RWPE2 (cell line): ENCODE measurements at places on chromosomes 5 and 9.

GRCh38 chr9:136650648-136651047 is 12.1 kb upstream of the EGFL7 start:
- no peak for DNase-seq

DNA sequence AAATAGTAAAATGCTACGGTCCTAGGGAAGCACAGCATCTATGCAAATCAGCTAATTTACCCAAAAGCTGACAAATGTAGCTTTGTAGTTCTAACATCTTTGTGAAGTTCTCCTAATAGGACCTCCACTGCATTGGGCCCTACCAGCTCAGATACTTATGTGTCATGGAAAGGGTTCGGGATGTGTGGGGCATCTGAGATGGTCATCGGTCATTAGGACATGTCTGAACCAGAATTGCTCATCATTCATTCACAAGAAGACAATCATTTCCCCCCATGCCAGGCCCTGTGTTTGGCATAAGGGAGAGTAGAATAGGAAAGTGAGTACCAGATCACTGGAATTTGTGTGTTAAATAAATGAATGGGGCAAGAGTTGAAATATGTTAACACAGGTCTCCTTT is 35.7 kb downstream of the PWWP2A start:
- DNase-seq, result no peak

- no peak for DNase-seq
Observed at GRCh38 chr5:138873466-138874221, 1.5 kb downstream of the LRRTM2 start.

- no peak for DNase-seq
Observed at GRCh38 chr9:126838895-126839294, 21.5 kb upstream of the ZBTB34 start.

- no peak for DNase-seq
Observed at GRCh38 chr9:76629205-76629990, 134.8 kb upstream of the PCA3 start.

DNA sequence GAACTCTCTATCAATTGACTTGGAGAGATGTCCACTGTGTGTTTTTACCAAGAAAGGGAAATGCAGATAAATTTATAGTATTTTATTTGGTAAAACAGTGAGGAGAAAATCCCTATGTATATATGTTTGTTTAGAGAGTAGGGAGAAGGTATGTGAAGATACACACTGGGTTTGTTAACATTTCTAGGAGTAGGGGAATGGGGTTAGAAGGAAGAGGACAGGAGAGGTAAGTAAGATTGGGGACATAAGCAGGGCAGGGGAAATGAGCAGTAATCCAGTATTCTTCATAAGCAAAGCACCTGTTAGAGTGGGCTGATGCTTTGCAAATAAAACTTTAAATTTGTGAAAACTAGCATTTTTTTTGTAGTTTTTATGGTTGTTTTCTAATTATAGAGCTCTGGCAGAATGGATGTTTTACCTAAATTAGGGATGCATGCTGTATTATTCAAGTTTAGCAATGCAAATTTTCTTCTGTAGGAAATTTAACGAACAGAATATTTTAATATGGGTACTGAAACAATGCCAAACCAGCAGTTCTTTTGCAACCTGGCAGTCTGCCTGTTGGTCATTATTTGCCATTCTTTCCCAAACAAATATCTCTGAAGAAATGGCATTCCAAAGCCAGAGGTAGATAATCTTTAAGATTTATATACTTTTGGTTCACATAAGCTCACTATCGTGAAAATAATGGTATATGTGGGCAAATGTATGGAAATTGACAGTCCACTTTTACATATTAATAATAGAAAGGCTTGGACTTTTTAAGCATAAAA is 19.4 kb upstream of the DCP2 start:
- no peak for DNase-seq

GRCh38 chr9:110065532-110065931 is 142.4 kb downstream of the C9orf152 start:
- DNase-seq, result no peak

GRCh38 chr9:75918154-75918553 is 27.7 kb downstream of the PCSK5 start:
- DNase-seq, result no peak

- DNase-seq, result no peak
Observed at GRCh38 chr5:99724732-99725290, 796.0 kb upstream of the CHD1 start.

DNA sequence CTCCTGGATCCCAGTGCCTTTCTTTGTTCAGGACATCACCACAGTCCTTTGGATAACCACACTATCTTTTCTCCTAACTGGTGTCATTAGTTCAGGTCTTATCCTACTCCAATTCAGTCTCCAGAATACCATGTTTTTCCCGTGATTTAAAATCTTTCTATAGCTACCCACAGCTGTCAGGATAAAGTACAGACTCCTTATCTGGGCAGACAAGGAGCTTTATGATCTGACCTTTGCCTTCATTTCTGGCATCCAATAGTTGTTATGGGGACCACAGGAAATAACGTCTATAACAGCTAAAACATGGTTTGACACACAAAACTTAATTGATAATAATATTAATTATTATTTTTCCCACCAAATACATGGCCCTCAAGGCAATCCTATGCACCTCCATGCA is 125.6 kb downstream of the ARL15 start:
- DNase-seq, result no peak

- no peak for DNase-seq
Observed at GRCh38 chr5:140214831-140215230, 39.8 kb downstream of the CYSTM1 start.

GRCh38 chr5:10215366-10215765 is 34.3 kb downstream of the ATPSCKMT start:
- no peak for DNase-seq

DNA sequence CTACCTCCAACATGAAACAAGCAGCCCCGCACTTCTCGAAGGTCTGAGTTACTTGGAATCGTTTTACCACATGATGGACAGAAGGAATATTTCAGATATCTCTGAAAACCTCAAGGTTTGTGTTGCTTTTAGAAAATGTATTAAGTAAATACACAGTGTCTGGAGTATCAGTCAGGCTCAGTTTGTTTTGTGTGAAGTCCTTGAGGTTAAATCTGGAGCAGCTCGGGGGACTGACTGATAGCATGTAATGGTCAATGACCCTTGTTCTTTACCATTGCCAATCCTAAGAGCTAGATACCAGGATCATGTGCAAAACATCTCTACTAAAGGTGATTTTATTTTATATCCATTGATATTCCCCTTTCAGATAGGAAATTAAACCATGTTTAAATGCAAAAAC is 26.9 kb upstream of the LNPEP start:
- no peak for DNase-seq

- DNase-seq, result no peak
Observed at GRCh38 chr5:176389135-176390123, 878 bp downstream of the HIGD2A start.

- no peak for DNase-seq
Observed at GRCh38 chr9:128280084-128280622, 4.1 kb downstream of the SWI5 start.
